Activated CD8-positive, alpha-beta memory T cell treated with anti-CD3 and anti-CD28 coated beads for 24 hours (primary cell): ENCODE measurements at places on chromosomes 1 and 21.

GRCh38 chr1:26949266-26949925 is 10.9 kb downstream of the KDF1 start:
- no peak for DNase-seq

DNA sequence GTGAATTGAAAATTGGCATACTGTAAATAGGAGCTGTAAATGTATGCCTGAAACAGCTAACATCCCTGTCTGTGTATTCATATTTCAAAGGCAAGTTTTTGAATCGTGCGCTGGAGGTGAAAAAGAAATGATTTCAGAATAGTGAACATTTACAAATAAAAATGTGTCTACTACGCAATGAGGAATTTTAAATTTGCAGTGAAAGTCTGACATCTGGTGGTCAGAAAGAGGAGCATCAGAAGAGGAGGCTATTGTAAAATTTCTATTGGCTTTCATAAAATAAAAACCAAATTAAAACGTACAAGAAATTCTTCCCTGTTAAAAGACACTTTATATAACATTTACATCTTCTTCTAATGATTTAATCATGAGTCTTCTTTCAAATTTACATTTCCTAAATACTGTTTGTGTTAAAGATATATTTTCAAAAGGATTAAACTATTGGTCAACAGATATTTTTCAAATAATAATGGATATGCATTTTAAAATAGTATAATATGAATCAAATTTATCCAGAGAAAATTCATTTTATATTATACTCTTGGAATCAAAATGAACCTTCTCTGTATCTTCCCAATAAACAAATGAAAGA is 113.7 kb upstream of the RRP15 start:
- DNase-seq, result no peak

- DNase-seq, result no peak
These were observed 1.1 kb downstream of the SYNC start for GRCh38 chr1:32701421-32701911.

DNA sequence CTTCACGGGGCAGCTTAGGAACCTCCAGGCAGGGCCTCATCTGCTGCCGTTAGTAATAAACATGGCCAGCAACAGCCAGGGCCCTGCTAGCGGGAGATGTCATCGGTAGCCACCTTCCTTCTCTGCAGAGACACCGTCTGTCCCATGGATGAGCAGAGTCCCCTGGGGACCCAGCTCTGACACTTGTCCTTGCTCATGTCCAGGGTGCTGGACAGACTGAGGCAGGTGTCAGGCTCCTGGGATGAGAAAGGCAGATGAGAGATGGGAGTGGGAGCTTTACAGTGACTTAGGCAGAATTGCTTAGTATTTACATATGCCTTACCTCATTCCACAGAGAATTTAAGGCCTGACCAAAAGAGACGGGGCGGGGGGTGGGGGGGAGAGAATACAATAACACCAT is 25.0 kb downstream of the CAPN2 start:
- no peak for DNase-seq

GRCh38 chr1:201383647-201384405 is 6.3 kb upstream of the TNNT2 start:
- no peak for DNase-seq
